ENCODE measurements at places on chromosomes 11 and 22.

GRCh38 chr11:86124251-86125233, 55.7 kb upstream of the PICALM start:
- DNase-seq, result no peak

DNA sequence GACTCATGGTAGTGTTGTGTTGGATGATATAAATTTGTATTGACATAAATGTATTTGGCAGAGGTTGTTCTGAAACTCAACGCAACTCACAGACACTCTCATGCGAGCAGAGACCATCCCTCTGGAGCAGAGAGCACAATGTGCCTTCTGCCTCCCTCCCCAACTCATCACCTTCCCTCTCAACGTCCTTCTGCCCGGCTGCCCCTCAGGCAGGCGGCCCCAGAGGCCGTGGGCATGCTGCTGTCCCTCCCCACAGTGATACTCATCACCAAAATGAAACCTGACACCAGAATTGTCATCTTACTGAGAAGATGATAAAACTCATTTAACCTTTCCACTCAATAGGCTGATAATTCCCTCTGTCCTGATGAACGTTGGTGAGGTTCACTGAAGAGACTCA, 260.6 kb downstream of the ETS1 start:
- DNase-seq, result no peak

DNA sequence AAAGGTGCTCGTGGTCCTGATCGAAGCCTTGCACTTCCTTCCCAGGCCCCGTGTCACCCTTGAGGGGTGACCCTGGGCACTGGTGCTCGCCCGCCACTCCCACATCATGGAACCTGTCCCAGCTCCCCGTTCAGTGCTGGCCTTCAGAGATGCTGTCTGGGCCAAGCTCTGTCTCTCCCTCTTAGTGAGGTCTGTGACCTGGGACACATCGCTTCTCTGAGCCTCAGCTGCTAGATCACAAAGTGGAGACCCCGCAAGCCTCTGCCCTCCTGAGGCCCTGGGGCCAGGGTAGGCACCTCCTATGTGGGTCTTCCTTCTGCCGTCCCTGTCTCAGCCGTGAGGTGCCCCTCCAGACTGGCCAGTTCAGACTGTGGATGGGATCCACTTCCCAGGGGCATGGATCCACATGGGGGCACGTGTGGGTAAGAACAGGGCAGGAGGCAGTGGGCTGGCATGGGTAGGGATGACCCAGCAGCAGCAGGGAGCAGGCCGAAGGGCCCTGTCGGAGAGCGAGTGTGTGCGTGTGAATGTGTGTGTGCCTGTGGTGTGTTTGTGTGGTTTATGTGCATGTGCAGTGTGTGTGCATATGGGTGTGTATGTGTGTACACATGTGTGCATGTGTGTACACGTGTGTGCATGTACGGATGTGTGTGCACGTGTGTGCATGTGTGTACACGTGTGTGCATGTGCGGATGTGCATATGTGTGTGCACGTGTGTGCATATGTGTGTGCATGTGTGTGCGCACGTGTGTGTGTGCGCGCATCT, 1073.7 kb downstream of the BRD1 start:
- DNase-seq, result no peak

DNA sequence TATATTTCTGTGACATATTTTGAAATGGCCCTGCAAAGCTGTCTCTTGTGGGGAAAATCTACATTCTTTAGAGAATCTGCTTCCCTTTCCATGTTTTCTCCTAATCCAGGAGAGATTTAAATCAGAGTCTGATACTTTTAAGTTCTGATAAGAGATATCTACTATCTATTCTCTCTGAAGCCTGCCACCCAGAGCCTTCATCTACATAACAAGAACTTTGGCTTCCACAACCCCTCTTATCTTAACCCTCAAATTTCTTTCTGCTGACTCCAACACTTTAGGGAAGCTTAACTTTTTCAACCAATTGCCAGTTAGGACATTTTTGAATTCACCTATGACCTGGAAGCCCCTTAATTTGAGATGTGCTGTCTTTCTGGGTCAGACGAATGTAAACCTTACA, 965.2 kb downstream of the TBC1D22A start:
- no peak for DNase-seq

- DNase-seq, result peak; percentile 60
These were observed 492 bp downstream of the JHY start for GRCh38 chr11:122882857-122883645.

DNA sequence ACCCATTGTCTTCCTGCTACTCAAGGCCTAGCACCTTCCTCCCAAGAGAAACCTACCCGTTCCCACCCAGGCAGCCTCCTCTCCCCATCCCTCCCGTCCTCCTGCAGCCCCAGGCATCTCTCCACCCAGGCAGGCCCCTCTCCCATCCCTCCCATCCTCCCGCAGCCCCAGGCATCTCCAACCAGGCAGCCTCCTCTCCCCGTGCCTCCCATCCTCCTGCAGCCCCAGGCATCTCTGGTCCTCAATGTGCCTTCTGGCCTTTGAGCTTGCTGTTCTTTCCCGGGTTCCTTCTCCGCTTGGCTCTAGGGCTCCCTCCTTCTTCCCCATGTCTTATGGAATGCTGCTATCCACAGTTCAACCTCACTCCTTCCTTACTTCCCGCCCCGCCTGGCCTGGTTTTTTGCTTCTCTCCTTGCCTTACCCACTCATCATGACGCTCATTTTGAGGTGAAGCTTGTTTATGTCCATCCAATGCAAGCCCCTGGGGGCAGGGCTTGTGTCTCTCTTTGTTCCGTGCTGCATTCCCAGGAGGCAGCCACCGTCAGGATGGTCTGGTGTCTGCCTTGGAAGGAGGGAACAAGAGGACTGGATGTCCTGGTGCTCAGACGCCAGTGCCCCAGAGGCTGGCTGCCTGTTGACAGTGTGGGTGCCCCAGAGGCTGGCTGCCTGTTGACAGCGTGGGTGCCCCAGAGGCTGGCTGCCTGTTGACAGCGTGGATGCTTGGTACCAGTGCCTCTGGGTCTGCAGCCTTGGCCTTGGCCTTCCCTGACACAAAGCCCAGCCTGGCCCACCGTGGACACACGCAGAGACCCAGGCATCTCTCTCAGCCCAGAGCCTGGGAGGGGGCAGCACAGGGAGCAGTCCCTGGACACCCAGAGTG, 815.7 kb downstream of the BRD1 start:
- DNase-seq, result no peak

DNA sequence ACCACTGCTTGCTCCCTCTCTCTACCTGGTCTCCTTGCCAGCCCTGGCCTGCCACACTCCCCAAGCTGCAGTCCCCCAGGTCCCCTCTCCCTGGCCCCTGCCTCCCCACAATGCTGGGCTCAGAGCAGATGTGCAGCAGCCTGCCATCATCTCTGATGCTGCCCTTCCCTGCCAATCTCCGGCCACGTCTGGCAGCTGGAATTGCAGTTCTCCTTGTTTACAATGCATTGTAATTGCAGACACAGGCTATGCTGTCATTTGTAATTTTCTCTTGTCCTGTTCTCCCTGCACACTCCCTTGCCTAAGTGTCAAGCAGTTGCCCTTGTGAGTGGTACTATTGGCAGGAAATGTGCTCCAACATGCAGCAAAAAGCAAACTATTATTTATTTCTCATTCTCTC, 222.3 kb downstream of the NTM start:
- no peak for DNase-seq

GRCh38 chr22:44915441-44915840, 94.4 kb downstream of the PHF21B start:
- no peak for DNase-seq

- no peak for DNase-seq
These were observed 86.9 kb downstream of the INSC start for GRCh38 chr11:15201586-15201985.
